BJ (cell line): ENCODE measurements at places on chromosomes 5 and 9.
A peak's percentile ranks its signal among the peaks of the same experiment; 100 is the strongest.

GRCh38 chr5:142561029-142561428 lies 124.9 kb downstream of the FGF1 start:
- no peak for DNase-seq

- DNase-seq: no peak
These were observed 127.1 kb downstream of the MYO10 start for GRCh38 chr5:16809010-16809394.

DNA sequence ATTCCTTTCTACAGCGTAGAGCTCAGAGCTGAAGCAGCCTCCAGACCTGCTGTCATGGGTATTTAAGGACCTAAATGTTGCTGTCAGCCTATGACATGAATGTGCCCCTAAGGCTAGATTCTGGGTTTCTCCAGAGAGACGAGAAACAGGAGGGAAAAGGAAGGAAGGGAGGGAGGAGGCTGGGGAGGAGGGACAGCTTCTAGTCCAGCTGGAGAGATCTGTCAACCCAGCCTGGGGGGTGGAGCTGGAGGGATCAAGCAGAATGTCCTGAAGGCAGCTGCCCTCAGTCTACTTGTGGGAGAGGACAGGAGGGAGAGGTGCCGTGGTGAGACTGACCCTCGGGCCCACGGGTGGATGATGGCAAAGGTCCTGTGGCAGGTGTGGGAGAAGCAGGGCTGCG lies 1.1 kb upstream of the DBH start:
- no peak for DNase-seq

GRCh38 chr9:88236511-88237478 lies 98.5 kb upstream of the SPATA31C2 start:
- DNase-seq: no peak

DNA sequence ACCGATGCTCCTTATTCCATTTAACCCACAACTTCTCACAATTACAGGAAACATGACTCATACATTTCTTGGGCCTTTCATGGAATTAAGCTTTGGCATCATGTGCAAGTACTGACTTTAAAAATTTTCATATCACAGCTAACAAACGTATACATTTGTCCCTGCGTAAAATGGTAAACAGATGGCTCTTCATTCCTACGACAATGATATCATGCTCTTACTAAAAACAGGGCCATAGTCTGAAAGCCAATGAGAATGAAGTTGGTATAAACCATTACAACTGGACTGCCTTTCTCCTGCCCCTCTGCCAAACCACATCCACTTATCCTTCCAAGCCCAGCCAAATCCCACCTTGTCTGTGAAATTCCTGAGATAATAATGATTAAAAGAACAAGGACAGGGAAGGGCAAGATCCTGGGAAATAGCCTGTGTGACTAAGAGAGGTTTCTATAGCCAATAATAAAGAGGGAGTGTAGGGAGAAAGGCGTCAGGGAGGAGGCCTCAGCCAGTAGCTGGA lies 44.9 kb upstream of the ZNF366 start:
- peak; percentile 85 for DNase-seq
